ENCODE measurements at places on chromosomes 1 and 21.

DNA sequence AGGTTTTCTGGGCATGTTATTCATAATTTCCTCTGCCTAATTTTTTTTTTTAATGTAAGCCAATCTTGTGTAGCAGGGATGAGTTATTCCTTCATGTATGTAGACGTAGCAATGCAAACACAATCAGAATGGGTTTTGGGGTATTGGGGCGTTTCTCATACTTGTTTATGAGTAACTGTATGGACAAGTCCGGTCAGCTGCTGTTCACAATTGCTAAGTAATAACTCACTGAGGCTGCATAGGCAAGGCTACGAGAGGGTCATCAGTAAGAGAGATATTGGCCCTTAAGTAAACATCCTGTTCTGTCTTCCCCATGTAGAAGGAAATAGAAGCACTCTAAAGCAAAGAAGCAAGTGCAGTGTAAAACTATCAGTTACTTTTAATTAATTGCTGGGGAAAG is 9.5 kb upstream of the TARS2 start:
- no peak for DNase-seq

- peak; percentile 15 for DNase-seq
Measured at GRCh38 chr1:155392898-155393411, 72.3 kb downstream of the RUSC1 start.

DNA sequence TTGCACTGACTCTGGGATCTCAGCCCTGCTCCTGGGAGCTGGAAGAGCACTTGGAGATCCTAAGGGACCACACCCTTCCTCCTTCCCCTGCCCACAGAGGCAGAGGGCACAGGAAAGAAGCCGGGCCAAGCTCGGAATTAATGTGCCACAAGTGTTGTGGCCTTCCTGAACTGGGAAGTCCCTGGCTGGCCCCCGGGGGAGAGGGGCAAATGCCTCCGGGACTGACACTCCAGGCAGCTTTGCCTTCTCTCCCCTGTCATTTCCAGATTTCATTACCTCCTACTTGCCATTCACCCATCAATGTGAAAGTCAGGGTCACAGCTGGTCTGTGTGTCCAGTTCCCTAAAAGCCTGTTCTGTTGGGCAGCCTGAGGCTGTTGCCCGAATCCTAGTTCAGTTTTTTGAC is 21.7 kb downstream of the SESN2 start:
- no peak for DNase-seq

- no peak for DNase-seq
Measured at GRCh38 chr1:1929102-1929638, 10.1 kb upstream of the TMEM52 start.

GRCh38 chr1:3084726-3085125 is 15.7 kb downstream of the PRDM16 start:
- DNase-seq: no peak

DNA sequence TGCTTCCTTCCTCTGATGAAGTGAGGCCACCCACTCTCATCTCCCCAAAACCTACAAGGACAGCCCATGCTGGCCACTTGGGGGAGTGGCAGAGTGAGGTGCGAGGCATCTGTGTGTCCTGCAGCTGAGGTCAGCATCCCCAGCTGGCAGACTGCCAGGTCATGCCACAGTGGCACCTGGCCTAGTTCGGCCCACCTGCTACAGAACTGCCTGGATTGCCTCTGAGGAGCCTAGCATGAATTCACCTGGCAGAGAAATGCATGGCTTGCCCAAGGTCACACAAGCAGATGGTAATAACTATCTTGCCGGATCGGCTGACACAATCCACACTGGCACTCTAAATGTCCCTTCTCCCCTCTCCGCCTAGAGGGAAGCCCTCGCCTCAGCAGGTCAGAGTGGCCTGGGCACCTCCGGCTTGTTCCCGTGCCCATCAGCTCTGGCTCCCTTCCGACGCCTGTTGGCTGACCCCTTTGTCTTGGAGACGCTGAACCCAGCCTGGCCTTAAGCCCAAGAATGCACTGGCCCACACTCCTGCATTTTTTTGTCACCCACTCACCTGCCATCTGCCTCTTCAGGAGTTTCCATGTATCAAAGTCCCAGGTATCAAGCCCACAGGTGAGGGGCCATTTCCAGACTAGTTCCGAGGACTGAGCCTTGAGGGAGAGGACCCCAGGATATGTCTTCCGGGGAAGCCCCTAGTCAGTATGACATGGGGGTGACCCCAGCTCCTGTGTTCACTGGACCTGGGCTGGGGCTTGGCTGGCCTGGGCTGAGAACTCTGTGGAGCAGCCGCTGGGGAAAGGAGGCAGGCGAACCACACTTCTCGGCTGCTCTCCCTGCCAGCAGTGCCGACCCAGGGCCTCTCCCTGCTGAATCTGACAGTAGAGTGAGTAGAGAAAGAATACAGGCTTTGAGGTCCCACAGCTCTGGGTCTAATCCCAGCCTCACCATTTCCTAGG is 21.7 kb downstream of the ECE1 start:
- no peak for DNase-seq

- no peak for DNase-seq
Measured at GRCh38 chr21:34242973-34243372, 120.8 kb upstream of the KCNE2 start.

DNA sequence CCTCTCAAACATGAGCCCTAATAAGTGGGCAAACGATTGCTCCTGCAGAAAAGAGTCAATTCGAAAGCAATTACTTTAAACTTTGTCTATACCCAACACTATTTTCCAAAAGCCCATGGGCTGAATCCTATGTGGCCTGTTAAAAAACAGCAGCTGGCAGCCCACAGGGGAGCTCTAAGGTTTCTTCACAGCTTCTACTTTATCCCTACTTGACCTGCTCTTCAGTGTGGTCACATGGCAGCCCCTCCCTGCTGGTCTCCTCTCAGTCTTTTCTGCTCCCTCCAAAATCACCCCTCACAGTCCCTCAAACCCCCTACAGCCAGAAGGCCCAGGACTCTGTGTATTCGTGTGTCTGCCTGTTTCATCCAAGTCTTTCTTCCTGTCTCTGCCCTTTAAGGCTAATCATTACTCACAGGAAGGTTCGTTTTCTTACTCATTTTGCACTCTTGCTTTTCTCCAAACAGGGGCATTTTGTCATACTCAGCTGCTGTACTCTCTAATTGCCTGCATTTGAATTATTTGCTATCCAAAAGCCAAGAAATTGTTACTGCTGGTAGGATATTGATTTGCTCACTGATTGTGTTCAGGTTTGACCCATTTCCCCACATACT is 62.4 kb upstream of the FAM3B start:
- DNase-seq: no peak

DNA sequence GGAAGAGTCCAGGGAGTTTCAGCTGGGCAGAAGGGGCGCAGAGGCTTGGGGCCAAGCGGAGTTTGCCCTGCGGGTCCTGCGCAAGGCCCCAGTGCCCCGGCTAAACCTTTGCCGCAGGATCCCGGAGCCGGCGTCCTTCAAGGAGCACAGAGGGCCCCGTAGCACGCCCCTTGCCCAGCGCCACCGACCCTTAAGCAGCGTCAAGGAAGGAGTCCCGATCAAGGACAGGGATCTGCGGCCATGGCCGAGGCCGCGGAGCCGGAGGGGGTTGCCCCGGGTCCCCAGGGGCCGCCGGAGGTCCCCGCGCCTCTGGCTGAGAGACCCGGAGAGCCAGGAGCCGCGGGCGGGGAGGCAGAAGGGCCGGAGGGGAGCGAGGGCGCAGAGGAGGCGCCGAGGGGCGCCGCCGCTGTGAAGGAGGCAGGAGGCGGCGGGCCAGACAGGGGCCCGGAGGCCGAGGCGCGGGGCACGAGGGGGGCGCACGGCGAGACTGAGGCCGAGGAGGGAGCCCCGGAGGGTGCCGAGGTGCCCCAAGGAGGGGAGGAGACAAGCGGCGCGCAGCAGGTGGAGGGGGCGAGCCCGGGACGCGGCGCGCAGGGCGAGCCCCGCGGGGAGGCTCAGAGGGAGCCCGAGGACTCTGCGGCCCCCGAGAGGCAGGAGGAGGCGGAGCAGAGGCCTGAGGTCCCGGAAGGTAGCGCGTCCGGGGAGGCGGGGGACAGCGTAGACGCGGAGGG is 520 bp downstream of the CLIC6 start:
- no peak for DNase-seq

DNA sequence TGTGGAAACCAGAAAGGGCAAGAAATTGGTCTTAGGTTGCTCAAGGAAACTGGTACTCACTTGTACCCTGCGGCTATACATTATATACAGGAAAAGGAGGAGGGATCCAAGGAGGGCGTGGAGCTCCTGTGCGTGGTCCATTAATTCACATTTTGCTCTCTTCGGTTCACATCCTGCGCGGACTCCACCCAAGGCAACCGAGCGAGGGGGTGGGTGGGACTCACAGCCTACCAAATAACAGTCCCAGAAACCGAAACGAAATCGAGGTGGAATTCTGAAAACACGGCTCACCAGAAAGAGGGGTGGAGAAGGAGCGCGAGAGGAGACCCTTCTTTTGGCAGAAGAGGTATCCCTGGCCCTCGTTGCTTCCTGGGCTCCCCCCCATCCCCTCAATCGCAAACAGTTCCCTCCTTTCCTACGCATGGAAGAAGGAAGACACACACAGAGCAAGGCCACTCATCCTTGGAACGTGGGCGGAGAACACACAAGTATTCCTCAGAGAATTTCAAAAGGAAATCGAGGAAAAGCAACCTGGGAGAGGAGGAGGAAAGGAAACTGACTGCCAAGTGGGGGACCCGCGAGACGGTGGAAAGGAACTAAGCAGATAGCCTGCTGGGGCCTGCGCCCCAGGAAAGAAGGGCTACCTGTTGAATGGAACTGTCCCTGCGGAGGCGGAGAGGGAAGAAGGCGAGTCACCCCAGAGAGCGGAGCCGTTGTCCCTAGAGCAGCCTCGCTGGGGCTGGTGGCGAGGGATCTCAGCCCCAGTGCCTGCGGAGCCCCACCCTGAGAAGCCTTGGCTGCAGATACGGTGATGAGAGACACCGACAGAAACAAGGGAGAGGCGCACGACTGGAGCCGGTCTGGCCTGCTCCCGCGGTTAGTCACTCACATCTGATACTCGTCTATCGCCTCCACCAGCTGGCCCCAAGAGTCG is 705 bp downstream of the AIDA start:
- peak; percentile 39 for DNase-seq

DNA sequence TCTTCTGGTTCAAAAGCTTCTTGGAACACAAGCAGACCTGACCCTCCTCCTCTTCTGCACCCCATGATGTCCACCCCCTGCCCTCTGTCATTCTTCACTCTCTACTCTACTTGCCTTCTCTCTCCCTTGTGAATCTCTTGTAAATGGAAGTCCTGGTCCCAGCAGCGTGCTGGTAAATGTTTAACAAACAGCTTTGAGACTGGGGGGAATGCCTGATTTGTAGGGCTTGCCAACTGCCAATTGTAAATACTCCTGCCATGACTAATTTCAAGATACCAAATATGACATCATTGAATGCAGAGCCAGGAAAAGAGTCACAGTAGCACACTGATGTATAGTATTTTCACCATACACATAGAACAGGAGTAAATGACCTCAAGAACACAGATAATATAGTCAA is 40.9 kb upstream of the LRRN2 start:
- peak; percentile 62 for DNase-seq

GRCh38 chr1:203401199-203401877 is 50.4 kb upstream of the FMOD start:
- DNase-seq: no peak

DNA sequence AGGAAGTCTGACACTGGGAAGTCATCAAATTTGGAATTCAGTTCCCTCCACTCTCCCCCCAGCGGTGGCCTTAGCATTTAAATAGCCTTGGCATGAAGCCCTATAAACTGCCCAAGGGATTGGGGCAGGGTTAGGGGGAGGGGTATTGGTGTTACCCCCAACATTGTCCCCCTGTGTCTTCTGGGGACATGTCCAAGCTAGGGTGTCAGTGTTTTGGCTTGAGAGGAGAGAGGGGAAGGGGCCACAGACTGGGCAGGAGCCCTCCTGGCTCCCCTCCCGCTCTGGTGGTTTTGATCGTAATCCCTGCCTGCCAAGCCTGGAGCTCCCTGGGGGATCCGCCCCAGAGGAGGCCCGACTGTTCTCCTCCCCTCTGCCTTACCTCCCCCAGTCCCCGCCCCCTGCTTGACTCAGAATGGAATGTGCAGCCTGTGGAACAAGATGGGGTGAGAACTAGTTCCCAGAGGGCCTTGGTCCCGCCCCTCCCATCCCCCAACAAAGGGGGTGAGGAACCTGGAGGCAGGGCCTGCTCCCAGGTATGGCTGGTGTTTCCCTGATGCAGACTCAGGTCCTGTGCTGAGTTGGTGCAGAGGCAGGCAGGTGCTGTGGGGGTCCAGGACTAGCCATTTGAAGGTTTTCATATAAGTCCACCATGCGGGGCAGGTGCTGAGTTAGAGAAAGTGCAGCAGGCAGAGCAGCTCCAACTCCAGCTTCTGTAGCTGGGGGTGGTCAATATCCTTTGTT is 7.4 kb downstream of the SOX13 start:
- DNase-seq: peak; percentile 89

DNA sequence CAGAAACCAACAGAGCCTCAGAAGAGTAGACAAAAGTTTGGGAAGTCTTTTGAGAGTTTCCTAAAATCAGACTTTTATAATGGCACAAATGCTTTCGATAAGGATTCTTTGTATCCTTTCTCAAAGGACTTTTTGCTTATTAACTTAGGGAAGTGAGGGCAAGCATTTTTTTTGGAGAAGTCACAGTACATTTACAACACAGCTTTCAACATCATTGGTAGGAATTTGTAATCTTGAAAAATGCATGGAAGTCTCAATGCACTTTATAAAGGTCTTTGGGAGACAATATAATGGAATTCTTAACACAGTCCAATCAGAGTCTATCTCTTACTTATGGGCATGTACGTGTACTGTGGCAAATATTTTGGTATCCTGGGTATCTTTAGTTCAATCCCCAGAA is 325.8 kb upstream of the NR5A2 start:
- DNase-seq: no peak

DNA sequence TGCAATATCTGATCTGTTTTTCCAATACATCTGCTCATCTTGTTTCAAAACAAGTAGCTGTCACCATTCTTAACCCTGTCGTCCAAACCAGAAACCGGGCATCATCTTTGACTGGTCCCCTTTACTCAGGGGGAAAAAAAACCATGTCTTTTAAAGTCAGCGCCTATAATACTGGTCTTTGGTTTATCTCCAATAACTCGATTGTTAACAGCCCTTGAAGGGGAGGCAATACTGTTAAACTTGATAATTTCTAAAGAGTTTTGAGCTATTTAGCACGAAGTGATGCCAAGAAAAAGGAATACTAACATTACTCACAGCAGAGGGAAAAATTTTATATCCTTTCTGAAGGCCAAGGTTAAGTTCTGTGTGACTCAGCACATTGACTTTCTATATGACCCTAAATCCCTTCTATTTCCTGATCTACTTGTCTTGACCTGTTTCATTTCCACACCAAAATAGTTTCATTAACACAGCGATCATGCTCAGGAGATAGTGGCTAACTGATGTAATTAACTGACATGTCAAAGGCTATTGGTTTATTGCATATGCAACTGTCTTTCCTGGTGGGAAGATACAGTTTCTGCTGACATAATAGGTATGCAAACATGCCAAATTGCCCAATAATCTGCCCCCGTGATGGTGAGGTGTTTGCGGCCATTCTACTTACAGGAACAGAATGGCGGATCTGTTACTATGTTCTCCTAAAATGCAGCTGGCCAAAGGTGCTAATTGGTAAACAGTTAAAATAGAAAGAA is 59.1 kb downstream of the NFIA start:
- DNase-seq: no peak
